Body of pancreas (tissue), 4 donors: ENCODE measurements at places on chromosomes 16 and 17.

DNA sequence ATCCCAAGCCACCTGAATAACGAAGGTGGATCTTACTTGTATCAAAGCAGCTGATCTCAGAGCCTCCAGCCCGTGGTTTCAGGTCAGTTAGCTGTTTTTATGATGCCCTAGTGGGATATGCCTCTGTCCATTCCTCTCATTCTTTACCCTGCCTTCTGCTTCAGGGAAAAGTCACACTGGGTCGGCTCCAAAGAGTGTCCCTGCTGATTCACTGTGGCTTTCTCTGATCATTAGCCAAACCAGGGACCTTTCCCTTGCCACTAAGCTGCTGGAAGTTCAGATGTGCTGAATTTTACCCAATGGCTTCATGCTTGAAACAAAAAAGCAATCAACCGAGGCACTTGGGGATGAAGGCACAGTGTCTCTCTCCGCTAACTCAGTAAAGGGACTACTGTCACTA is 170.2 kb upstream of the SALL1 start:
- no peak for DNase-seq

DNA sequence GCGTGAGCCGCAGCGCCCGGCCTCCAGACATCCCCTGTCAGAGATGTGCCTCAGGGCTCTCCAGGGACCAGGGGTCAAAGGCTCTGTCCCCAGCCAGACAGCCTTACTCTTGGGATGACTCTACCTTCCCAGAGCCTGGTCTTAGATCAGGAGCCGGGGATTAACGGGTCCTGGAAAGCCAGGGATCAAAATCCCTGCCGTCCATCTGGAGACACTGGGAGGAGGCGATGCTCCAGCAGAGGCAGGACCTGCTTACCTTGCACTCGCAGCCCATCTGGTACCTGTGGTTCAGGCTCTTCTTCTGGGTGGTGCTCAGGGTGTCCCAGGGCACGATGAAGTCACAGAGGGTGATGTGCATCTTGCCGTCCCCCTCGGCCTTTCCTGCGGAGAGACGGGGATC is 16.7 kb upstream of the USP36 start:
- no peak for DNase-seq

- DNase-seq: peak; percentile 26
Measured at GRCh38 chr16:11010575-11011221, 66.3 kb downstream of the CLEC16A start.

DNA sequence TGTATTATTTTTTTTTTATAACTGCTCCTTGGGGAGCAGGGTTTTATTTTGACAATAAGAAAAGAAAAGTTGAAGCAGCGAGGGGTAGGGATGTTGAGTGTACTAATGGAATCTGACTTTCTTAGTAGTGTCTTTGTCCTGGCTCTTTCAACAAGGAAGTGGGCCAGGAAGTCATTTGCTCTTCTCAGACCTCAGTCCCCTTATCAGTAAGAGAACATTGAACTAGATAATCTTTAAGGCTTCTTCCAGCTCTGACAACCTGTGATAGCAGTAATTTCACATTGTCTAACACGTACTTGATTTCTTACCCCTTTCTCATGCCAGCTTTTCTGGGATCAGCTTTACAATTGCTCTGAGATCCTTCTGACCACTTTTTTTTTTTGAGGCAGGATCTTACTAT is 8.3 kb downstream of the LIG3 start:
- no peak for DNase-seq

GRCh38 chr16:51922476-51922875 is 624.5 kb downstream of the TOX3 start:
- no peak for DNase-seq

DNA sequence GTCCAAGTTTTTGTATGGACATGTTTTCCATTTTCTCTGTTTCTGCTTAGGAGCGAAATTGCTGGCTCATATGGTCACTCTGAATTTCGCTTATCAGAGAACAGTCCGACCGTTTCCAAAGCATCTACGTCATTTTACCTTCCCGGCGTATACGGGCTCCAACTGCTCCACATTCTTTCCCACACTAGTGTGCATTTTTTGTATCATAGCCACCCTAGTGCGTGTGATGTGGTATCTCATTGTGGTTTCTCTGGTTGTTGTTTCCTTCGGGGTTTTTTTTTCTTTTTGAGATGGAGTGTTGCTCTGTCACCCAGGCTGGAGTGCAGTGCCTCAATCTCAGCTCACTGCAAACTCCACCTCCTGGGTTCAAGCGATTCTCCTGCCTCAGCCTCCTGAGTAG is 31.0 kb upstream of the BHLHA9 start:
- no peak for DNase-seq

DNA sequence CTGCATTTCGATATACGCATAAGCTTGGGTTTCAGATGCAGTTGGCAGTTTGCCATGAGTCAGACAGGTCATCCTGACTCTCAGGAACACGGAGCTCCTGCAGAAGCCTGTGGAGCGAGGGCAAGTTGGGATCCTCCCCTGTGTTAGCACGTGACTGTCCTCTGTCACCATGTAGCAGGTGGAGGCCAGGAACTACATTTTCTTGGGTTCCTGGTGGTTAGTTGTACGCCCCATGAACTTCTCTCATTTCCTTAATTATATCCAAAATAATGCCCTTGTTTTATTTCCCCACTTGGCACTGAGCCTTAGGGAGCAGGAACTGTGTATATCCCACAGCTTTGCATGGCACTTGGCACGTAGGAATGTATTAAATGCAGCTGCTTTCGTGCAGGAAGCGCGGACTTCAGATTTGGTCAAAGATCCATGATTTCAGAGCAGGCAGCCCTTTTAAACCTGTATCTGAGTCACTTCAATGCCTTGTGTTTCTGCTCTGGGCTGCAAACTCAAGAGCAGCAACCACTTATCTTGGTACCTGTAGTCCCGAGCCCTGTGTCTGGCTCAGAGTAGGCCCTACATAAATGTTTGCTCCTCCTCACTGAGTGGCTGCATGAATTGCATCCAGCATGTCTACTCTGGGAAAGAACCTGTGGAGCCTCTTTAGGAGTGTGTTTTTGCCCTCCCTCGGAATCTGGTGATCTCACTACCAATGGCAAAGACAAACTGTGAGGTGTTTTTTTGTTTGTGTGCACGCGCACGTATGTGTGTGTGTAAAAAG is 428.4 kb downstream of the MAF start:
- no peak for DNase-seq

GRCh38 chr17:6139447-6139832 is 69.3 kb downstream of the WSCD1 start:
- no peak for DNase-seq

DNA sequence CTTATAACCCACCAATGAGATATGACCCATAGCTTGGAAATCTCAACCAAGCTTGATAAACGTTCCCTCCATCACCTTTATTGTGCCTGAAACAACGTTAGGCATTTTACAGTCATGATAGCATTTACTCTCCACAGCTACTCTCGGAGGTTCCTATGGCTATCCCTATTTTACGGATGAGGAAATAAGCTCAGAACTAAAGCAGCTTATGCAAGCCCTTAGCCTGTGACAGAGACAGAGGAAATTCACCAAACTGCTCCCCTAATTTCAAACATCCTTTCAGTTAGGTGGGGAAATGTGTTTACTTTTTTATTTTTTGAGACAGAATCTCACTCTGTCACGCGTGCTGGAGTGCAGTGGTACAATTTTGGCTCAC is 18.7 kb downstream of the DCUN1D3 start:
- no peak for DNase-seq
